Left cardiac atrium (tissue), 4 donors: ENCODE measurements at places on chromosomes 6 and 20. TPM values are rescaled to one million over a fixed set of nuclear protein-coding genes. Genes with fewer than 3 reads are reported as not detected.

The CFAP61 gene
- total RNA-seq = 1.0 TPM

DNA sequence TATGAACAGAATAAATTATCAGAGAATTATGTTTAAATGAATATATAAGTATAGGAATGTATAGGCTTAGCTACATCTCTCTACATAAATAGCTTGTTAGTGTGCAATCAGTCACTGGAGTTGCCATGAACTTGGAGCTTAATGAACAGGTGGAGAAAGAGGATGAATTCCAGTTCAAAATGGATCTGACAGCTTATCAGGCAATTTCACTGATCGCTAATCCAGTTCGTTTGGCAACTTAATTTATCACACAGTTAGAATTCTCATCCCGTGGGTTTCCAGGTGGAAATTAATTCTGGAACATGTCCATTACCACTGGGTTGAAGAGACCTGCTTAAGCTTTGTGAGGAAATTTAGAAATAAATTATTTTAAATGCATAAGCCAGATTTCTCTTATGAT lies 118.1 kb downstream of the MACROD2 start:
- no peak for DNase-seq

DNA sequence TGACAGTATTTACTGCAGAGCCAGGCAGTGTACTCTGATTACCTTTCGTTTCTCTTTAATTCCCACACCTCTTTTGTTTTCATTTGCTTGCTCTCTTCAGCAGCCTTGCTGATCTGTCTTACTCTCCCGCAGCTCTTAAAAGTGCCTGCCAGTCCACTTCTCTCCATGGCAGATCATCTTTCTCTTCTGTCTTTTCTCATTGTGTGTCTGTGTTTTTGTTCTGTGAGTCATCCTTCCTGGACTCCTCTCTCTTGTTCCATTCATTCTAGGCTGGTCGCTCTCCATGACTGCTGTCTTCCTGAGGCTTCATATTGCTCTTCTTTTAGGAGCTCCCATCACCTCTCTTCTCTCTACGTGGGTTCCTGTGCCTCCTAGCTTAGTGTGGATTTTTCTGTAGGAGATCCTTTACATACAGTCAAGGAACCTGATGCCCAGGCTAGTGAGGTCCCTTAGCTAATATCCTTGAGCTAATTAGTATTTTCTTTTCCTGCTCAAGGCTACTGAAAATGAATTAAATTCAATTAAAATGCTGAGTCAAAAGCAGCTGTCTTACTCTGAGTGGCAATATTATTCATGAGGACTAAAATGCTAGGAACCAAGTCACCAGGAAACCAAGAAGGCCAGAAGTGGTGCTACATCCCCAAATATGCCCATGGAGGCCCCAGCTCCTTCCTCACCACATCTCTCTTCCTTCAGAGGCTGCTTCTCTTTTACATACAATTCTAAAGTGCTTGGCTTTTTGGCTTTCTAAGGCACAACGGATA lies 86.1 kb downstream of the SLX4IP start:
- DNase-seq = no peak

DNA sequence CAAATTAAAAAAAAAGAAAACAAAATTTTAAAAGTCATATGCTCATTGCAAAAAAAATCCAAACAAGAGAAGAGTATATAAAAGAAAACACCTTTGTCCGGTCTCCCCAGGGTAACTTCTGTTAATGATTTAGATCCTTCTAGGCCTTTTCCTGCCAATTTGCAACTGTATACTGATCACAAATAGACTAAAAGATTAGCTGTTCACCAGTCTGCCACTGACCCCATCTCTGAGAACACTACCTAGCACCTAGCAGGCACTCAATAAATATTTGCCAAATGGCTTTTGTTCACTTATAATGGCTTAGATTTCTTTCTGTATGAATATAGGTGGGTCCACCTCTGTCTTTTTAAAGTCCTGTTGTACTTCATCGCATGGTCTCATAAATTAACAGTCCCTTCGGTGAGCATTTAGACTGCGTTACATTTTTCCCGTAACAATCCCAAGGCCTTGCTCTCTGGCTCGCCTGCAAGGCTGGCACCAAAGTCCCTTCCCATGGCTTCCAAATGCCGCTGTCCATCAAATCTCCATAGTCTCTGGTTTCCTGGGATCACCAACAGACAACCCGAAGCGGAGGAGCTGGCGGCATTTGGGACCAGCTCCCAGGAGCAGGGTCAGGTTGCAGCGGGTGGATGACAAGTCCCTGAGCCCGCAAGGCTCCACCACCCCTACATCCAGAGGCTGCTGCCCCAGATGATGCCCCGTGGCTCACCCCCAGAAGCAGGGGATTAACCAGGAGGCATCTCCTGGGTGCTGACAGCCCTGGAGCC lies 11.8 kb downstream of the JPH2 start:
- DNase-seq = no peak

- DNase-seq = no peak
Observed at GRCh38 chr6:149033454-149033853, 284.1 kb upstream of the TAB2 start.

The SLC29A1 gene
- 130 TPM for total RNA-seq

The CCM2L gene
- total RNA-seq = 7.8 TPM

The SLC52A3 gene
- 1.7 TPM for total RNA-seq

The TSHZ2 gene
- total RNA-seq = 12.0 TPM

The C6orf52 gene
- not detected for total RNA-seq

DNA sequence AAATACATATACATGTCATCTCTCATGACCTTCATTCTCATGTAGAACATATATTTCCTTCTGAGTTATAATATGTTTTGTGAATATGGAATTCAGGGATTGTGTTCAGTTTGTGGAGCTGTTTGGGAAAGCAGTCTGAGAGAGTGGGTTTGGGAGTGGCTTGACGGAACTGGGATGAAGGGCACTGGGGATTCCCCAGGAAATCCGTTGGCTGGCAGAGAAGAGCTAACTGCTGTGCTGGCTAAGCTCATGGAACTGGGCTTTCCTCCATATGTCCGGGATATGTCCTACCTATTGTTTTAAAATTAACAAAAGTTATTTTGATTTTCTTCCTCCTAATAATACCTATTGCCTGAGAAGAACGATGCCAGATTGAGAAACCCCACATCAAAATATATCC lies 359.5 kb upstream of the FLRT3 start:
- DNase-seq = no peak

The SUMO4 gene
- total RNA-seq = 0.71 TPM

- no peak for DNase-seq
Observed at GRCh38 chr6:34347303-34347702, 45.2 kb downstream of the NUDT3 start.

- no peak for DNase-seq
Observed at GRCh38 chr6:109877028-109878004, 100.8 kb upstream of the GPR6 start.

GRCh38 chr6:138849791-138850190 lies 53.9 kb downstream of the ECT2L start:
- DNase-seq = no peak

GRCh38 chr6:107489636-107490565 lies at the start of gene SOBP:
Gene SOBP (plus strand): TSS chr6:107490117. CDS start chr6:107490617, 500 bp downstream.
- peak; percentile 76 for DNase-seq

GRCh38 chr6:81981812-81982211 lies 229.3 kb upstream of the TENT5A start:
- DNase-seq = no peak

GRCh38 chr6:20061952-20062351 lies 150.3 kb downstream of the MBOAT1 start:
- DNase-seq = no peak

- DNase-seq = no peak
Observed at GRCh38 chr20:62336329-62336728, 30.8 kb downstream of the LAMA5 start.

- DNase-seq = no peak
Observed at GRCh38 chr20:2236256-2236655, 59.5 kb upstream of the TGM3 start.

- no peak for DNase-seq
Observed at GRCh38 chr6:30037182-30037788, 23.8 kb upstream of the POLR1H start.

The MTRF1L gene
- 36.1 TPM for total RNA-seq

- DNase-seq = no peak
Observed at GRCh38 chr6:159527351-159527750, 165.7 kb downstream of the SOD2 start.

DNA sequence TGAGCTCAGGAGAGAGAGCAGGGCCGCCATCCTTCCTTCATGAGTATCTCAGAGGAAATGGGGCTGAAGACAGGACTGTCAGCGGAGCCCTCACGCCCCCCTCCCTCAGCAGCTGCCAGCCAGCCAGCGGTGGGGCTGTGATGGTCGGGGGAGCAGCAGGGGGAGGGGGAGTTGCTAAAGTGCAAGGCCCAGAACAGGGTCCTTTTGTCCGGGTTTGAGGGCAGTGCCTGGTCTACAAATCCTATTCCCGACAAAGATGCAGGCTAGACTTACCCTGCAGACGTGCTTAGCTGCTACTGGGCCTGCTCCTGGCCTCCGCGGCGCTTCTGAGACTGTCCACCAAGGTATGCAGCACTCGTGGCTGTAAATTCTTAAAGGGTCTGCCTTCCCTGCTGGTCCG lies 593.4 kb upstream of the CDH4 start:
- DNase-seq = no peak

The SLC35F1 gene
- 0.81 TPM for total RNA-seq

The ZNF322 gene
- 16.6 TPM for total RNA-seq

DNA sequence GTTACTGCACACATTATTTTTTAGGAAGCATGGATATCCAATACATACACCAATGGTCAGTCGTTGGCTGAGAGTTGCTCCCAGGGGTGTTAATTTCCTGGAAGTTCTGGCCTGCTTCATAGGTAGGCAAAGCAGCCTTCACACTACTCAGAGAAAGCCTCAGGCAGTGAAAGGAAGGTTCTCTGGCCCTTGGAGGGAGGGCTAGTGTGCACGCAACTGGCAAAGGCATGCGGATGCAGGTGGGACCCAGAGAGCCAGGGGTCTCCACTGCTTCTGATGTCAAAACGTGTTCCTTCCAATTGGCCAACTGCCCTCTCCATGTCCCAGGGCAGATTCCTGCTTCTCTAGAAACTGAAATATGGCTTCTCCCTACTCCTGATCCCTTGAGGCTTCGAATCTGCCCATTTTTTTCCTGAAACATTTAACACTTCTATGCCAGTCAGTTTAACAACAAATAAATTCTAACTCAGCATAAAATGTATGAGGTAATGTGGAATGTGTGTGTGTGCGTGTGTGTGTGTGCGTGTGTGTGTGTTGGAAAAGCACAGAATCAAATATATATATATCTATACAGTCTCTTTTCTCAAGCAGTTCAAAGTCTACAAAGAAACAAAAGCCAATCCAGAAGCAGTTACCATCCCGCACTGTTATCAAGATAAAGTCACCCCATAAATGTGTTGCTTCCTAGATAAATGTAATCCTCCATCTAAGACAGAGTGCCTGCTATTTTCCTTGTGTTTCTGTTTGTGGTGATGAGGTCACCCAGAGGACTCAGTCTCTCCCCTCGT lies 94.0 kb upstream of the HIVEP1 start:
- DNase-seq = no peak

- DNase-seq = no peak
Observed at GRCh38 chr20:16349523-16350260, 223.6 kb downstream of the KIF16B start.

- DNase-seq = peak; percentile 52
Observed at GRCh38 chr6:118618676-118619377, 32.6 kb downstream of the CEP85L start.

DNA sequence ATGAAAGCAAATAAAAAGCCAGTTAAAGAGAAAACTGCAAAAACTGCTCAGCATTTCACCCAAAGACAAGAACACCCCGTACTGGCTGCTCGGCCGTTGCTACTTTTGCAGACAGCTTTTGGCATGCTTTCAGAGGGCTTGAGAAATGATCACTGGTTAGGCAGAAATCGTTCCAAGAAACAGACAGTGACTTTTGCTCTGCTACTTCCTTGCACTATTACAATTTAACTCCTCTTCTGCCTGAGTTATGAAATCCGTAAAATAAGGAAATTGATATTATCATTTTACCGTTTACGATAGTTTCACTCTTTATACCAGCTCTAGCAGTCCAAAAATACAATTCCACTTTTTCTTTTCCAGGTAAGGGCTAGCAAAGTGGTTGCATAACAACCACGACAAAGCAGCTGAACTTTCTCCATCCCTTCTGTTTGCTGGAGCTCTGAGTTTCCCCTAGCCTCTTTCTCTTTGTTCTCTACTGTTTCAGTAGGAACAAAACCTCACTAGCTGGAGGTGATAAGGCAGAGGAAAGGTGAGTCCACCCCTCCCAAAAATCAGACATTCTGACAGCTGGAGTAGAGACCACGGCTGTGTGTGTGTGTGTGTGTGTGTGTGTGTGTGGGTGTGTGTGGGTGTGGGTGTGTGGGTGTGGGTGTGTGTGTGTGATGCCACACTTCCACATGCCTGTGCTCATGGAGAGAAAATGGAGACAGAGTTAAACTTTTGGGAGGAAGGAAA lies 191.8 kb upstream of the RREB1 start:
- DNase-seq = peak; percentile 47

The TREM1 gene
- total RNA-seq = 3.0 TPM

DNA sequence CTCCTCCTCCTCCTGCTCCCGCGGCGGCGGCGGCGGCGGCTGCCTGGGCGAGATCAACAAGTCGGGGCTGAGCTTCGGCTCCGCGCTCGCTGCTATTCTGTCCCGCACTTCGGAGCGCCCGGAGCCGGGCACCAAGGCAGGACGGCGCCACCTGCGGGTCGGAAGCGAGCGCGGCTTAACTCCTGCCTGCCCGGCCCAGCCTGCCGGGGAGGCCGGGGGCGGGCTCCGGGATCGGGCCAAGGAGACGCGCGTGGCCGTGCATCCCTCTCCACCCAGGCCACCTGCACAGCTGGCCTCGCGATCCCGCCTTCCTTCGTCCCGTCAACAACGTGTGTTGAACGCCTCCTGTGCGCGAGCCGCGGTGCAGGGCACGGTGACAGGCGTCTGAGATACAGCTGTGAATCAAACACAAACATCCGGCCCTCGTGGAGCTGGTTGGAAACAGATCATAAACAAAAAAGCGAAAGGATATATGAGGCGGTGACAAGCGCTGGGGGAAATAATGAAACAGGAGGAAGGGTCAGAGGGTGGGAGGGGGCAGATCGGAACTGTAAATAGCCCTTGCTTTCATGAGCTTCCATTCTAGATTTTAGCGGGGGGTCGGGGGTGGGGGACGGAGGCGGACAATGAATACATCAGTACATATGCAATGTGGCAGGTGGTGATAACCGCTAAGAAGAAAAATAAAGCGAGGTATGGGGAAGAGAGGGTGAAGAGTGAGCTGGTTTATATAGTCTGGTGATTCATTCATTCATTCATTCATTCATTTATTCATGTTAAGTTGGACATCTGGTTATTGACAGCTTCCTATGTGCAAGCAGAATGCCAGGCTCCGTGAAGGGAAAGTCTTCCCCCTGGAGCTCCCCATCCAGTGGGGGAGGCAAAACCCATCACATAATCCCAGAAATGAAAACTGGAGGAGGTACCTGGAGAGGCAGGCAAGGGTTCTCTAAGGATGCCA lies 2.0 kb upstream of the KCNB1 start:
- DNase-seq = peak; percentile 84

DNA sequence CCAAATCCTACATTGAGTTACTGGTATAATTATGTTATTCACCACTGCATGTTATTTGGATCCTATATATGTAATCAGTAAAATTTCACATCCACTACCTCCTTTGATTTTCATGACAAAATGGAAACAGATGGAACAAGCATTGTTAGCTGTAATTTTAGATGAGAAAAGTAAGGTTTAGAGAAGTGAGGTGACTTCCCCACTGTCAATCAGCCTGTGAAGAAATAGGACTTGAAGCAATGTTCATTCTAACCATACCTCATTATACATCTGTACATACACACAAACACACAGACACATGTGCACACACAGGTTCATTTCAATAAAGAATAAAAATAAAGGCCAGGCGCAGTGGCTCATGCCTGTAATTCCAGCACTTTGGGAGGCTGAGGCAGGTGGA lies 23.7 kb upstream of the QKI start:
- no peak for DNase-seq
